ENCODE measurements at places on chromosomes 12 and 14. TPM values are rescaled to one million over a fixed set of nuclear protein-coding genes. Genes with fewer than 3 reads are reported as not detected.

- no peak for DNase-seq
Measured at GRCh38 chr14:56417173-56417572, 162.4 kb upstream of the TMEM260 start.

TAS2R14 gene
- 0.83 TPM for total RNA-seq

- DNase-seq, result no peak
Measured at GRCh38 chr12:39412210-39412609, 30.7 kb downstream of the KIF21A start.

- peak; percentile 58 for DNase-seq
Measured at GRCh38 chr14:100747736-100748135, 21.0 kb downstream of the DLK1 start.

TAS2R9 gene
- total RNA-seq, result not detected

DNA sequence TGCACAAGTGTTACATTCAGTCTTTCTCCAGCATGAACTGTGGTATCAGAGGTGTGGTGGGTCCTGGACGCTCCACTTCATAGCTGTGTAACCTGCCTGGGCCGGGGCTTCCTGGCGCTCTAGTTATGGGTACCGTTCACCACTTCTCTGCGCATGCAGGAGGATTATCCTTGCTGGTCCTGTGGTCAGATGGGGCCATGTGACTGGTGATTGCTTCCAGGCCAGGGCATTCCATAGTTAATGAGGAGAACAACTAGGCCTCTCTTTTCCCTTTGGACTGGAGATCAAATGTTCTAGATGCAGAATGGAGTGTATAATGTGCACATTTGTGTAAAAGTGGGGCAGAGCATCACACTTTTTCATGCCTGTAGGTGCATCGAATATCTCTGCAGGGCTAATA lies 444.0 kb downstream of the AACS start:
- DNase-seq, result no peak

GRCh38 chr14:99177046-99177655 lies 94.8 kb downstream of the BCL11B start:
- peak; percentile 49 for DNase-seq

DNA sequence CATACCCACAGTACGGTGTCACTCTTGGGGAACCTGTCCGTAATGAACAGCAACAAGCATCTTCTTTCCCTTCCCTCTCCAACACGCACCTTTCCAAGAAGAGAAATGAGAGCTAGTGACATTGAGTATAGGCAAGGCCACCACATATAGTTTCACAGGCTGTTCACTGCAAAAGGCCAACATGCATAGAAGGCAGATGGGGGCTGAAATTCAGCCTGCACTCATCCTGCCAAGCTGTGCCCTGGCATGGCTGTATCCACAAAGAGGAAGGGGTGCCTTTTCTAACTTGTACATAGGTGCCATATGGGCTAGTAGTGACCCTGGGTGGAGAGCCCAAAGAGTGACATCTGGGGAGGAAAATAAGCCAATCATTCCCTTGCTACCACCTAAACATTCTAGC lies 169.6 kb downstream of the ZFP36L1 start:
- no peak for DNase-seq

GRCh38 chr14:92988786-92989755 lies 66.1 kb downstream of the CHGA start:
- DNase-seq, result no peak

- no peak for DNase-seq
Measured at GRCh38 chr12:24631676-24632426, 317.1 kb downstream of the BCAT1 start.

GRCh38 chr14:60353420-60353819 lies 104.4 kb downstream of the PPM1A start:
- DNase-seq, result no peak

- DNase-seq, result no peak
Measured at GRCh38 chr14:66610154-66610563, 102.2 kb downstream of the GPHN start.

DNA sequence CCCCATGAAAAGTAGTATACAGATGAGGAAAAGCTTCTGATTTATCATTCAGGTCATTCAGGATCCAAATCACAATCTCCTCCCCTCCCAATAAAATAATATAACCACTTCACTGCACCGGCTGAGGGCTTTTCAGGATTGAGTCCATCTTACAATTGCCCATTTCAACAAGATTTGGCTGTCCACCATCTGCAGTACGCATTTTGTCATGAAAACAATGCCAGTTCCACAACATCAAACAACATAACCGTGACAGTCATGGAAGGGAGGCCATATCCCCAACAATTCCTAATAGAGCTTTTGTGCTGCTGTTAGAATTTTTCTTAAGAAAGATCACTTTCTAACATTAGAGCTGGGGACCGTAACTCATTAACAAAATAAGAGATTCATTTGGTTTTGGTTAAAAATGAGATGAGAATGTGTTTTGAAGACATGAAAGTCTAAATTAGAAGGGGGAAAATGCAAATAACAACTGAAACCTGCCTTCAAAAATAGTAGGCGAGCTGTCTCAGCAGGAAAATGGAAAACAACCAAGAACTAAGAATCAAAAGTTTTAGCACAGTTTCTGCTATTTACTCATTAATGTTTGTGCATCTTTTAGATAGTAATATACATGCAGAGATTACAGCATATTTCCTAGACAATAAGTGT lies 38.3 kb upstream of the TMTC2 start:
- no peak for DNase-seq

- no peak for DNase-seq
Measured at GRCh38 chr12:5565933-5566599, 134.2 kb downstream of the NTF3 start.

DNA sequence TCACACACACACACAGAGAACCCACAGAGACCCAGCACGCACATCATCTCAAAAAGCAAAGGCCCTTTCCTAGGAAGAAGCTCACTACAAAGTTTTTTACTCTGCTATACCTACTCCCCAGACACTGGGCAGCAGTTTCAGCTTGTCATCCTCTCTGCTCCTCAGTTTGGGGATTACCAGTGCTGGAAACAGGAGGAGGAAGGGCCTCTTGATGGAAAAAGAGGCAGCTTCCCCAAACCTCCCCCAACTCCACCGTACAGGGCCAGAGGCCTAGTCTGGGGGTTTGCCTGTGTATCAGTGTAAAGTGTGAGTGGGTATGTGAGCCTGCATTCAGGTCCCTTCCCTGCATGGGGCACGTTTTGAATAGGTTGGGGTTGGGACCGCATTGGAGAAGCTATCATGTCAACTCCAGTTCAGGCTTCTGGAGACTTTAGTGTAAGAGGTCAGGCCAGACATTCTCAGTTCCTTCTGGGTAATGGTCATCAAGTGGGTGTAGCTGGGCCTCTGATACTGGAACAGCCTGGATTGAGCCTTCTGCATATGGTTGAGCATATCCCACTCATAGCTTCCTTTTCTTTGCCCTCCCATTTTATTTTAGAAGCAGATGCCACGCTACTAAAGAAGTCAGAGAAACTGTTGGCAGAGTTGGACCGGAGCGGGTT lies 1.2 kb downstream of the REM2 start:
- no peak for DNase-seq

FZD10 gene
- 18.0 TPM for total RNA-seq

CEBPE gene
- not detected for total RNA-seq

LHX5 gene
- total RNA-seq, result not detected

DNA sequence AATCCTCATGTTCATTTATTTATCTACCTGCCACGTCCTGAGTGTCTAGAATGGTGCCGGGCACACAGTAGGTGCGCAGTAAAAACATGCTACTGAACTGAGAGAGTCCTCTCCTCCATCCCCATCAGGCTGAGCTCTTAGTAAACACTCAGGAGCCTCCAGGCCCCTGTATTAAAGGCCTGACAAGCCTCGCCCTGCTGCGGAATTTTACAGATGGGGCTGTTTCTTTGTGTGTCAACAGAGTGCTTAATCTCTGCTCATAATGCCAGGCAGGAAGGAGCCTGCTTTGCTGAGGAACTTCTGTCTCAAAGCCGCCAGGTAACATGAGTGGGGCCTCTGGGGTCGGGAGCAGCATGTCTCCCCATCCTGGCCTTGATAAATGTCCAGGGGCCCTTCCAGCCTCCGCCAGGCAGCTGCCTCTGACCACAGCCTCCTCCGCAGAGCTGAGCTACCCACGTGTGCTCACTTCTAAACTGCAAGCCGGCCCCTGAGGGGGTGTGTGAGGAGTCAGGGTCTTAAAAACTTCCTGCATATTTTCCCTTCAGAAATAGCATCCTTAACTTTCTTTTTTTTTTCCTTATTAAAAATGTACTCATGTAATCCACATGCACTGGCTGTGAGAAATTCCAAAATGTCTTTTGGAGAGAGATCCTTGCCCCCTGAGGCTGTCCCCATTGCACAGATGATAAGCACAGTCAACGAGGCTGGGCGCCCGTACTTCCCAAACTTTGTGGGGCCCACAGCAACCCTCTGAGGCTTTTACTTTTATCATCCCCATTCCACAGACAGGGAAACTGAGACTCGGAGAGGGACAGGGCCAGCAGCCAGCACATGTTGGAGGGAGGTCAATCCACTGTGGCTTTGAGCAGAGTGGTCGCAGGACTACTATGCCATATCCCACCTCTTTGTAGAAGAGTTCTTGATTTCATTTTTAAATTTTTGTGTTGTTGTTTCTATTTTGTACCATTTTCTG lies 116.0 kb upstream of the NCOR2 start:
- DNase-seq, result no peak

KRT6A gene
- total RNA-seq, result 57.7 TPM

CPM gene
- 92.0 TPM for total RNA-seq

DNA sequence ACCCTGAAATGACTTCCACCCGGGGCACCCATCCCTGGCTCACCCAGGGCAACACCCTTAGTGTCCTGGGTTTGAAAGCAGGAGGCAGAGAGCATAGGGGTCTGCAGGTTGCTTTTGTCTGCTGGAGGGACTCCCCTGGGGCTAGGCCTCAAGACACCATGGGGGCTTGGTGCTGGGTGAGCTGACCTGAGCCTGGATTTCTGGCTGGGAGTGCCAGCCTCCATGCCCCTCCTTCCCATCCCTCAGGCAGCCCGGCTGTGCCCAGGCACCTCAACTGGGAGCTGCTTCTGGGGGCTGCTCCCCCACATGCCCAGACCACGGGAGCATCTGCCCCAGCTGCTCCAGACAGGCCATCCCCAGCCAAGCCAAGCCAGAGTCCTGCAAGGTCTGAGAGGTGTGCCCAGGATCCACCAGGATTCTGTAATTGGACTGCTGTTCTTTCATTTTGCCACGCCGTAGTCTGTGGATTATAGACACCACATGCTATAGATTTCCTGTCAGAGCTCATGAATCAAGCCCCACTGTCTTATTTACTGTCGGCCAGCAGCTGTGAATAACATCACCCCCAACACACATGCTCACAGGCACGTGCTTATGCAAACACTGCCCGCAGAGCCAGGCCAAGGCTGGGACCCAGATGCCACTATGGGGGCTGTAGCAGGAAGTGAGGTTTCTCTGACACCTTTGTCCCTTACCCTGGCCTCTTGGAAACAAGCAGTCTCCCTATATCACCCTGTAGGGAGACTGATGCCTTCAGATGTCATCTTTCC lies 29.4 kb upstream of the ESRRB start:
- DNase-seq, result no peak

DNA sequence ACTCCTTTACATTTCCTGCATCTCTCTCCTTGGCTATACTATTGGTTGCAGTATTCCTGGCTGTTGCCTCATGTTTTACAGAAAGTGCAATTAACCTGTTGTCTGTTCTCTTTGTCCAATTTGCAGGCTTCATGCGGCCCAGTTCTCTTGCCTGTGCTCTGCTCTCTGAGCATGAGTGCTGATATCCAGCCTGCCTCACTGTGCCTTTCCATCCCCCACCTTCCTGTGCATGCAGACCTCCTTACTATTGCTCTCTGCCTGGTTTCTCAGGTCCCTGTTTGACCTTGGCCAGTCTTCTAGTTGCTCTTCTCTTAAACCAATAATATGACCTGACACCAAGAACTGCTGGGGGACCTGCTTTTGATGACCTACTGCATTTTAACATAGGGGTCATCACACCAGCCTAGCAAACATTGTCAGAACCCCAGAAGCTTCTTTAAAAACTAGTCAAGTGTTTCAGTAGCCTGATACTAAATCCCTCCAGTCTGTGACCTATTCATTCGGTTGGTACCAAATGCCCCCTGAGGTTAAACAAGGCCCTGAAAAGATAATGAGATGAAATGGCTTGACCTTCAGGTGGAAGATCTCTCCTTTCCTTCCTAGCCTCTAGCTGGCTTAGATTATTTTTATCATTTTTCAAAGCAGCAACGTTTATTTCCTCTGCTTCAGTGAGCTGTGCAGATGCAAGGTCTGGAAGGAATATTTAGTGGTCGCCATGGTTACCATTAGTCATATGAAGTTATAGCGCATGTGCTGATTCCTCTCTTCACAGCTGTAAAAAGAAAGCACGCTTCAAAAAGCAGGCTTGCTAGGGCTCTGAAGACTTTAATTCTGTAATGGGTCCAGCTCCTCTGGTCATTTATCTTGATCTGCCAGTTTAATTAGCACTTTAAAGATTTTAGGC lies 216.5 kb downstream of the PHLDA1 start:
- no peak for DNase-seq

PFKM gene
- total RNA-seq, result 31.2 TPM

FAM222A gene
- total RNA-seq, result 7.6 TPM

DNA sequence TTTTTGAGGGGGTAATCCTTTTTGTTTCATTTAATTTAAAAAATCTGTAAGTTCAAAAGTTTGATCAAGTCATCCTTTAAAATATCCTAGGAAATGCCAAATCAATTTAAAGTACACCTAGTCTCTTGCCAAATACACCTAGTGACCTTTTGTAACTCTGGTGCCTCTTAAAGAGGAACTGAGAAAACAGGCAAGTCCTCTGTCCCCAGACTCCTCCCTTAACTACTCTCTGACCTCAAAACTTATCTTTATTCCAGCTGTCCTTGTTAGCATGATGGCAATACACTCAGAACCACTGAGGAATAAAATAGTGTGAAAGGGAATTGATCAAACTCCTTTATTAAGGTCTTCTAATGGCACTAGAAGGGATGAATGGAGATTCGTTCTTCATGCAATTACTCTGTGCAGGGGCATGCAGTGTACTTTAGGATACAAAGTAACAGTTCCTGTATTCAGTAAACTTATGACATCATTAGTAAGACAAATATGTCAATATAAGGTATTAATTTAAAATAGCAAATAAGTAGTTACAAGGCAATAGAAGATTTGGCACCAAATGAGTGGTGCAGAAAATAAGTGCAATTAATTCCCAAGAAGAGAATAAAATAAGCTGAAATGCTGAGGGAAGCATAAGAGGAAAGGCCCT lies 3.3 kb downstream of the FAR2 start:
- DNase-seq, result no peak

RPL10L gene
- not detected for total RNA-seq

- DNase-seq, result no peak
Measured at GRCh38 chr12:79006306-79006705, 141.7 kb downstream of the SYT1 start.

- peak; percentile 33 for DNase-seq
Measured at GRCh38 chr12:31004666-31005065, 69.0 kb upstream of the DDX11 start.

All from suprapubic skin (tissue), 4 donors.